ENCODE measurements at places on chromosomes 4 and X.

DNA sequence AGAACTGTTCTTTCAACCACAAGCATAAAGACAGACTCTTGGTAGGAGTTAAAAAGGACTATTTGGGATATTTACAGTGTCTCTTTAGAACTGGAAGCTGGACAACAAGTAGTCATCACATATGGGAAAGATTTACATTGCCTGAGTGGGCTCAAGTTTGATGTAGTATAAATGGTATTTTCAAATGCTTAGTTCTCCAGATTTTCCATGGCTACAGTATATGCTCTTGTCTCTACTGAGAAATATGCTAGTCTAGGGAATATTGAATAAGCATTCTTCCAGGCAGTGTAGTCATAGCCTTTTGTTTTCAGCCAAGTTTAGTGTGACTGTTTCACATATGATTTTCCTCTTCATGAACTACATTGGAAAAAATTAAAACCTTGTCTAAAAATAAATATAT lies 315.6 kb downstream of the ARHGAP24 start:
- DNase-seq: no peak

DNA sequence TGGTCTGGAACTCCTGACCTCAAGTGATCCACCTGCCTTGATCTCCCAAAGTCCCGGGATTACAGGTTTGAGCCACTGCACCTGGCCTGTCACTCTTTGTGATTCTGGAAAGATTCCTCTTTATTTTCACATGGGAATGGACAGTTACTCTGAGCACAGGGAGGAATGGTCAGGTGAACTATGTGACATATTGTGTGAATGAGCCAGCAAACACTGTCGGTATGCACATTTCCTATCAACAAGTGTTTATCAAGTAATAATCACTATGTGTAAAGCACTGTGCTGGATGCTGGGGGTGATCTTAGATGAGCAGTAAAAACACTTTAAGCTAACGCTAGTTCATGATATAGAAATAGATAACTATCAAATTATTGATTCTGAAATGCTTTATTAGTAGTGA lies 97.5 kb downstream of the LIMCH1 start:
- DNase-seq: no peak

- DNase-seq: no peak
Observed at GRCh38 chrX:132819711-132820264, 138.6 kb downstream of the HS6ST2 start.

- no peak for DNase-seq
Observed at GRCh38 chr4:48334900-48335384, 6.4 kb upstream of the SLAIN2 start.

GRCh38 chr4:186428481-186428880 lies 126.9 kb downstream of the MTNR1A start:
- DNase-seq: no peak

GRCh38 chrX:129452523-129452922 lies 70.8 kb downstream of the SMARCA1 start:
- DNase-seq: no peak

DNA sequence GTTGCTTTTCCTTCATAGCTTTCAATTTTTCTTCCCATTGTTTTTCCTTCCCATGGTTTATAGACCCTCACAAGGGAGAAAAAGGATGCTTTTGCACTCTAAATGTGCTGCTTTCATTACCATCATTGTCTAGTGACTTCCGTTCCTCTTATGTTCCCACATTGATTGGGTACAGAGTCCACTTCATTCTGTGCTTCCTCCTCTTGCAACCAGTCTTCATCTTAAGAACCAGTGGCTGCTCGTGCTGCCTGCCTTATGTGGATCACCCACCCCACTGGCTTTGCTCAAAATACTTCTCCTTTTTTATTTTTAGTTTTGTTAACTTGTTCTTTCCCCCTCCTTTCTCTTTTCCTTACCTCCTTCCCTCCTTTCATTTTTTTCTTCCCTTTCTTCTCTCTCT lies 76.5 kb upstream of the BOD1L1 start:
- DNase-seq: no peak

- DNase-seq: peak; percentile 18
Observed at GRCh38 chrX:54248309-54248708, 65.3 kb upstream of the FAM120C start.

DNA sequence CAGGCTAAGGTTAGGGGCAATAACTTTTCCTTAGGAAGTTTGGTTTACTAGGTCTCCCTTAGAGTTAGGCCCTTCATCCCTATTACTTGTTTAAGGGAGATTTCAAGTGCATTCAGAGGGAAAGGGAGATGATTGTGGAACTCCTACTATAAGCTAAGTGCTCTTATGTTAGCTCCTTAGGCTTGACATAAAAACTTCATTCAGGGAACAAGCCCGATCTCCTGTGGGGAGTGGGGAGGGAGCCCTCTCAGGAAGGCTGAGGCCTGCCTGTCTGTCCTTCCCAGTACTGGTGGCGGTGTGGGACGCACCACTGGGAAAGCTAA lies 8.0 kb downstream of the KLF3 start:
- no peak for DNase-seq

All from NCI-H526 (cell line).